ENCODE measurements at places on chromosomes 5 and 9. TPM values are rescaled to one million over a fixed set of nuclear protein-coding genes. Genes with fewer than 3 reads are reported as not detected.

The HNRNPA0 gene
- 10.8 TPM for polyA plus RNA-seq

The INSYN2B gene
- polyA plus RNA-seq = not detected

The COL27A1 gene
- polyA plus RNA-seq = not detected

The SARDH gene
- not detected for polyA plus RNA-seq

The HTR1A gene
- polyA plus RNA-seq = not detected

The ADAMTSL1 gene
- polyA plus RNA-seq = not detected

The BRD9 gene
- 22.7 TPM for polyA plus RNA-seq

The GRXCR2 gene
- polyA plus RNA-seq = not detected

The C8G gene
- not detected for polyA plus RNA-seq

The GLRA1 gene
- not detected for polyA plus RNA-seq

The MFAP3 gene
- 8.6 TPM for polyA plus RNA-seq

The SPARC gene
- 10.7 TPM for polyA plus RNA-seq

The FOXD1 gene
- 0.04 TPM for polyA plus RNA-seq

The C5orf58 gene
- polyA plus RNA-seq = 0.46 TPM

The HTR4 gene
- not detected for polyA plus RNA-seq

The LMX1B gene
- polyA plus RNA-seq = not detected

The ARSI gene
- polyA plus RNA-seq = not detected

The CCL21 gene
- not detected for polyA plus RNA-seq

The IFNA2 gene
- polyA plus RNA-seq = not detected

The MCC gene
- 0.09 TPM for polyA plus RNA-seq

The KCNN2 gene
- polyA plus RNA-seq = not detected

The ARHGEF28 gene
- not detected for polyA plus RNA-seq

Measured in CD14-positive monocyte (primary cell).